CD8-positive, alpha-beta T cell (primary cell): ENCODE measurements at places on chromosomes 1 and 21. TPM values are rescaled to one million over a fixed set of nuclear protein-coding genes. Genes with fewer than 3 reads are reported as not detected.

DAB1 gene
- 0.39 TPM for total RNA-seq

PCSK9 gene
- total RNA-seq: not detected

RAB42 gene
- total RNA-seq: not detected

RGS8 gene
- total RNA-seq: not detected

CENPS gene
- 3.5 TPM for total RNA-seq

MCM3AP gene
- total RNA-seq: 97.7 TPM

AJAP1 gene
- total RNA-seq: 3.5 TPM

PLEKHA6 gene
- 0.14 TPM for total RNA-seq

PIP5K1A gene
- 48.2 TPM for total RNA-seq

OLFM3 gene
- total RNA-seq: not detected

LORICRIN gene
- not detected for total RNA-seq

CASQ1 gene
- total RNA-seq: not detected

MYBPH gene
- total RNA-seq: not detected

TP53BP2 gene
- 98.3 TPM for total RNA-seq

IQGAP3 gene
- 0.05 TPM for total RNA-seq
